Ascending aorta (tissue), 2 donors: ENCODE measurements at places on chromosomes 3 and 15.

- no peak for DNase-seq
These were observed 30.7 kb upstream of the DUSP7 start for GRCh38 chr3:52086976-52087663.

GRCh38 chr15:68330901-68331300, 53.4 kb downstream of the FEM1B start:
- DNase-seq = no peak

- no peak for DNase-seq
These were observed 132.7 kb downstream of the SLC25A26 start for GRCh38 chr3:66353530-66353929.

GRCh38 chr15:63338170-63338569, 43.5 kb downstream of the CA12 start:
- no peak for DNase-seq

DNA sequence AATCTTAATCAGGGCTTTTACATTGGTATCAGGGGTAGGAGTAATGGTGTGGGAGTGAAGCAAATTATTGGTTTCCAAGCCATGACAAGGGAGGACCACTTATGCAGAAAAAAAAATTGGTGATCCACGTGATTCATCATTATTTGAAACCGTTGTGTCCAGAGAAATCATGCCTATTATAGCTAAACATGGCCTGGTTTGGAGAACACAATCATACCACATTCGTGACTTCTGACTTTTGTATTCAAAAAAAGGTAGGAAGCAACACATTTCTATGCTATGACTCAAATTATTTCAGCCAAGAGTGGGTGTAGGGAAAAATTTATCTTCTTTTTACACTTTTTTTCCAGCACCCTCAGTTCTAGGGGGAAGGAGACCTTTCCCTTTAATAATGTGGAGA, 924.3 kb upstream of the GBE1 start:
- DNase-seq = no peak

DNA sequence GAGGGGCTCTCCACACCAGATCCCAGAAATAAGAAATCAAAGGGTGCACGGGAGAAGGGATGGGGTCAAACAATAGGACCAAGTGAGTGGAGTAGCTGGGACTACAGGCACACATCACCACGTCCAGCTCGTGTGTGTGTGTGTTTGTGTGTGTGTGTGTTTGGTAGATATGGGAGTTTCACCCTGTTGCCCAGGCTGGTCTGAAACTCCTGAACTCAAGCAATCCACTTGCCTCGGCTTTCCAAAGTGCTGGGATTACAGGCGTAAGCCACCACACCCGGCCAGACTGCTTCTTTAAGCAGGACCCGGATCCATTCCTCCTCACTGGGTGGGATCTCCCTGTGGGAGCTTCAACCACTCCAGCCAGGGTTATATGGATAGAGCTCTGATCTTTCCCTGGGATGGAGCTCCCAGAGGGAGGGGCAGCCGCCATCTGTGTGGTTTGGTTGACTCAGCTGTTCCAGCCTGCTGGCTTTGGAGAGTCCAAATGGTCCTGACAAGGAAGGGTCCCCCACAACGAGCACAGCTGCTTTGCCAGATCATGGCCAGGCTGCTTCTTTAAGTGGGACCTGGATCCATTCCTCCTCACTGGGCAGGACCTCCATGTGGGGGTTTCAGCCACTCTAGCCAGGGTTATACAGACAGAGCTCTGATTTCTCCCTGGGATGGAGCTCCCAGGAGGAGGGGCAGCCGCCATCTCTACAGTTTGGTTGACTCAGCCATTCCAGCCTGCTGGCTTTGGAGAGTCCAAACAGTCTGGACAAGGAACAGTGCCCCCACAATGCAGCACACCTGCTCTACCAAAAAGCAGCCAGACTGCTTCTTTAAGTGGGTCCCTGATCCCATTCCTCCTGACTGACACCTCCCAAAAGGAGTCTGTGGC, 9.1 kb upstream of the AVEN start:
- DNase-seq = no peak

GRCh38 chr15:91660174-91660649, 193.3 kb upstream of the SLCO3A1 start:
- DNase-seq = no peak

DNA sequence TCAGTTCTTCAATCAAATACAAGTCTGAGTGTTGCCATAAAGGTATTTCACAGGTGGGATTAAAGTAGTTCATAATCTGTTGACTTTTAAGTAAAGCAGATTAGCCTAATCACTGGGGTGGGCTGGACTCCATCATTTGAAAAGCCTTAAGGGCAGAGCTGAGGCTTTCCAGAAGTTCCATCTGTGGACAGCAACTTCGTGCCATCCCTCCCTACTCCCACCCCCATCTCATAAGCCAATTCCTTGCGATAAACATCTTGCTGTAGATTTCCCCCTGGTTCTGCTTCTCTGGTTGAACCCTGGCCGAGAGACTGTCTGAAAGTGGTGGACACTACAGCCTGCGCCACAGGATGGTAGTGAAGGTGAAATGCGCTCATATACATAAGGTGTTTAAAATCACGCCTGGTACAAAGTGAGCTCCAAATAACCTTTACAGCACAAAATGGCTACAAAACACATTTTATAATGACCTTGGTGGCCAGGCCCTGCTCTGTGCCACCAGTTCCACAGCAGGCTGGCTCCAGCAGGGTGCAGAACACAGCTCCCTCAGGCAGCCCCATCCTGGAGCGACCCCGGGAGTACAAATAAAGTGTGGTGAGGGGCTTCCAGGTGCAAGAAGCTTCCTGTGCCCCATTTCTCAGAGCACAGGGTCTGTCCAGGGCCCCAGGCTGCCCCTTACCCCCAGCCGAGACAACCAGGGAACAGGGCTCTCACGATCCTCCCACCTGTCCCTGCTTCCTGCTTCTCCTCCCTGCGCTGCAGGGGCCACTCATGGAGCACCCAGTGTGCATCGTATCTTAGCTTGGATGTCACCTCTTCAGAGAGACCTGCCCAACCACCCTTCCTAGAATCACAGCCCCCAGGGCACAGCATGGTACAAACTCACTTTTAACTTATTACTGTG, 25.8 kb upstream of the GATA2 start:
- DNase-seq = no peak

DNA sequence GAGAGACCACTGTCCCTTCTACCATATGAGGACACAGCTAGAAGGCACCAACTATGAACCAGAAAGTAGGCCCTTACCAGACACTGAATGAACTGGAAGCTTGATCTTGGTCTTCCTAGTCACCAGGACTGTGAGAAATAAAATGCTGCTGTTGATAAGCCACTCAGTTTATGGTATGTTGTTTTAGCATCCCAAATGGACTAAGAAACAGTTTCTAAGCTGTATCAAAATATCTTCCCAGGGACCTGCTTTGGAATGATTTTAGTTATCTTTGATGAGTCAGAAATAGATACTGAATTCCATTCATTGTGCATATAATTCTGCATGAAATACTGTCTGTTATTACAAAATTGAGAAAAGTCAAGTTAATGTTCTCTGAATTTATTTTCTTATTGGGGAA, 18.6 kb downstream of the WDR76 start:
- no peak for DNase-seq

- DNase-seq = peak; percentile 30
These were observed 28.5 kb downstream of the PLXNA1 start for GRCh38 chr3:127011270-127011992.

GRCh38 chr3:160637086-160637485, 39.9 kb upstream of the ARL14 start:
- no peak for DNase-seq

DNA sequence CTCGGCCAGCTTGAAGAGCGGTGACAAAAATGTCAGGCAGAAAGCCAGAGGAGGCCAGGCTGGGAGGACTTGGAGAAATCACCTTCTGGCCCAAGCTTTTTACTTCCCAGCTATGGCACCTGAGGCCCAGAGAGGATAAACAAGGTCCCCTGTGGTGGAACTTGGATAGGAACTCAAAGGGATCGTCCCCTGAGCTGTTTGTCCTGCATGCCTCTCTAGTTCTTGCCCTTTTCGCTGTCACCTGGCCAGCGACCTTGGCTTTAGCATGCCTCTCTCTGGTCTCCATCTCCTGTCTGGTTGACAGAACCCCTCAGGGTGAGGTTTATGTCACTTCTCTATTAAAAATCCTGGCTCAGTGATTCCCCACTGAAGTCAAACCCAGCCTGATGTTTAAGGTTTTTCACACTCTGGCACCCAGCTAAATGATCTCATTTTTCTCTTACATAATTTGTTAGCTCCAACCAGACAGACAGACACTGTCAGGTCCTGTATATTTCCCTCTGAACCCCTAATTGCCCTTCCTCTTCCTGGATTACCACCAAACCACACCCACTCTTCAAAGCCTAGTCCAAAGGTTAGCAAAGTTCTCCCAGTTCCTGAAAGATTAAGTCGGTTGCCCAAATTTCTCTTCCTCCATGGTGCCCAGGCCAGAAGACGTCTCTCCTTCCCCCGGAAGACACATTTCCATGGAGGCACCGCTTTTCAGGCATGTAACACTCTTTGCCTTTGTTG, 169.1 kb downstream of the FAM43A start:
- no peak for DNase-seq

- no peak for DNase-seq
These were observed 356.4 kb downstream of the LPP start for GRCh38 chr3:188510366-188510765.

GRCh38 chr3:32432711-32433530, 41.3 kb downstream of the CMTM7 start:
- DNase-seq = no peak

DNA sequence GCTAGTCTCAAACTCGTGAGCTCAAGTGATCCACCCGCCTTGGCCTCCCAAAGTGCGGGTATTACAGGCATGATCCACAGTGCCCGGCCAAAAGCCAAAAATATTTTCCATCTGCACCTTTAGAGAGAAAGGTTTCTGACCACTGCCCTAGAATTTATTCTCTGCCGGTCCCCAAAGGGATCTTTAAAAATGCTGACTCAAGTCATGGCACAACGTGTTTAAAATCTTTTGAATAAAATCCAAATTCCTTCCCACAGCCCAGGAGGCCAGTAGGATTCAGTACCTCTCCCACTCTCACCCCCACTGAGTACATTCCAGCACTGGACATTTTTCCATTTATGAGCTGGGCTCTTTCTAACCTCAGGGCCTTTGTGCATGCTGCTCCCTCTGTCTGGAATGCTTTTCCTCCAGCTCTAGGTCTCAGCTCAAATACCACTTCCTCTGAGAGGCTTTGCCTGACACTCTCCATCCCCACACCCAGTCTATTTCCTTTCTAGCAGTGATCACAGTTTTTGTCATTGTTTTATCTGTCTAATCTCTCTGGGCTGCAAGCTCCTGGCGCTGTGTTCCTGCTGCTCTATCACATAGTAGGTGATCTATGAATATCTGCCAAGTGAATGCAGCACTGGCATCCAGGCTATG, 502.9 kb downstream of the SHQ1 start:
- no peak for DNase-seq

DNA sequence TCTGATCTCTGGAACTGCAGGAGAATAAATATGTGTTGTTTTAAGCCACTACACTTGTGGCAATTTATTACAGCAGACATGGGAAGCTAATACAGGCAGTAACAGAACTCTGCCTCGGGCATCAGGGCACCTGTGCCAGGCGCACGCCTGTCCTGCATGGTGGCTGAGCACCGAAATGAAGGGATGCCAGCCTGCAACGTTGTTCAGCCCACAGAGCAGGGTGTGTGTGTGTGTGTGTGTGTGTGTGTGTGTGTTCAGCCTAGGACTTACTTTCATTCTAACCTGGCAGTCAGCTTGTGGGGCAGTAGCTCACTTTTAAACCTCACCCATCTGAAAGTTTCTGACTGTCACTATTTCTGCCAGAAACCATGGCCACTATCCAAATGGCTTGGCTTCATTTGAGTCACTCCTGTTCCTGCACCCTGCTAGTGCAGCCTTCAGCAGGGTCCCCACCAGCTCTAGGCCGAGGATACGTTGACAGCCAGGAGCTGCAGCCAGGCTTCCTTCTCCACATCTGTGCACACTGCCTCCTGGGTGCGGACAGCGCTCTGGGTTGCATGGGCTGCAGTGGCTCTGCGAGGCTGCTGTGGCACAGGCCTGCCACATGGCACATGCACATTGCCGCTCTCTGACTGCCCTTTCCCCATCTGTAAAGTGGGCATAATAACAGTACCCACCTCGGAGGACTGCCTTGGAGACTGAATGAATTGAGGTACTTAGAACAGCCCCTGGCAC, 4.5 kb downstream of the UROC1 start:
- DNase-seq = no peak

DNA sequence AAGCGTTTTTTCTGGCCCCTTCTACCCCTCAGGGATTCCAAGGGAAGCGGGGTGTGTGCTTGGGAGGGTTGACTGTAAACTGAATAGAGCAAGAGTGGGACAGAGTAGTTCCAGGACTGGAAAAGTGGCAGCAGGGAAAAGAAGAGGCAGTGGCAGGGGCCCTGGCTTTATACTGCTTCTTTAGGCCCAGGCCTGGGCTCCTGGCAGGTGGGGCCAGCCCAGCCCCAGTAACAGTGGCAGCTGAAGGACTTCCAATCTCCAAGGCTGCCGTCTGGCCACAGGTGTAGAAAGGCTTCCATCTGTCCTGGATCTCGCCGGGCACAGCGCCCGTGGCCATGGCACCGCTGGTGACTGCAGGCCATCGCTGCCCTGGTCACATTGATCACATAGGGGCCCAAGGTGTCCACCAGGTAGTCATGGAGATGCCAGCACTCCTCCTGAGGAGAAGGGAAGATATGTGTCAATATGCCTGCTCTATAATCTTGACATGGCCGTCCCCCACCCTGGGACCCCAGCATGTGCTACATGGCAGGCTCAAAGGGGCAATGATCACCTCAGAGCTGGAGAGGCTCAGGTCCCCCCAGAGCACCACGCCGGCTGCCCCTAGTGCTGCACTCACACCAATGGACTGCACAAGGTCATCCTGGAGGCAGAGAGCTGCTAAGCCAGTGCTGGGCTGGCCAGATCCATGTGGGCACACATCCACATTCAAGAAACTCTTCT, 1.0 kb upstream of the IFRD2 start:
- peak; percentile 62 for DNase-seq

- no peak for DNase-seq
These were observed 23.4 kb downstream of the NCBP2 start for GRCh38 chr3:196918968-196919367.

DNA sequence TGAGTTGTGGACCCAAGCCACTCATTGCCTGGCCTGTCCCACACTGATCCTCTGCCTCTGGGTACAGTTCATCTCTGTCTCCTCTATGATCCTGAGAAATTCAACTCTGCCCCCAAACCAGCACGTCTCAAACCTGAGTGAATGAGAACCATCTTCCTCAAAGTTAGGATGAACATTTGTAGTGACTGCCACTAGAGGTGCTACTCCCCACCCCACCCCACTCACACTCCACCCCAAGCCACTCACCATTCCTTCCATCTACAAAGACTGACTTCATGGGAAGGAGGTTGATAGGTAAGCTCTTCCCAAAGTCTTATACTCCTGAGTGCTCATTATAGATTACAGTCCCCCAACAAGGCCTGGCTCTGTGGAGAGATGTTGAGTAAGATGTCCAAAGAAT, 43.8 kb downstream of the NEK10 start:
- DNase-seq = no peak

DNA sequence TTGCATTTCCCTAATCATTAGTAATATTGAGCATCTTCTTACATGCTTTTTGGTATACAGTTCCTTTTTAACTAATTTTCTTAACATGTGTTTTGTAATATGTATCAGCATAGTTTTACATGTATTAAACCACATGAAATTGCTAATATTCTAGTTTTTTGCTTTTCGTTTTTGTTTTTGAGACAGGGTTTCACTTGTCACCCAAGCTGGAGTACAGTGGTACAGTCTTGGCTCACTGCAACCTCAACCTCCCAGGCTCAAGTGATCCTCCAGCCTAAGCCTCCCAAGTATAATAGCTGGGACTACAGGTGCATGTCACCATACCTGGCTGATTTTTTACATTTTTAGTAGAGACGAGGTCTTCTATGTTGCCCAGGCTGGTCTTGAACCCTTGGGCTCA, 4.4 kb upstream of the ISG20 start:
- DNase-seq = no peak

- DNase-seq = no peak
These were observed 66.2 kb upstream of the SLC6A1 start for GRCh38 chr3:10926256-10926810.
